ENCODE measurements at places on chromosomes 3 and 15.

- DNase-seq, result peak; percentile 50
Observed at GRCh38 chr3:9826815-9827573, 16.8 kb downstream of the RPUSD3 start.

- no peak for DNase-seq
Observed at GRCh38 chr3:112350018-112350810, 17.3 kb downstream of the CD200 start.

- no peak for DNase-seq
Observed at GRCh38 chr15:97456521-97457202, 503.8 kb upstream of the ARRDC4 start.

- DNase-seq, result no peak
Observed at GRCh38 chr3:63493101-63493500, 159.4 kb upstream of the SNTN start.

DNA sequence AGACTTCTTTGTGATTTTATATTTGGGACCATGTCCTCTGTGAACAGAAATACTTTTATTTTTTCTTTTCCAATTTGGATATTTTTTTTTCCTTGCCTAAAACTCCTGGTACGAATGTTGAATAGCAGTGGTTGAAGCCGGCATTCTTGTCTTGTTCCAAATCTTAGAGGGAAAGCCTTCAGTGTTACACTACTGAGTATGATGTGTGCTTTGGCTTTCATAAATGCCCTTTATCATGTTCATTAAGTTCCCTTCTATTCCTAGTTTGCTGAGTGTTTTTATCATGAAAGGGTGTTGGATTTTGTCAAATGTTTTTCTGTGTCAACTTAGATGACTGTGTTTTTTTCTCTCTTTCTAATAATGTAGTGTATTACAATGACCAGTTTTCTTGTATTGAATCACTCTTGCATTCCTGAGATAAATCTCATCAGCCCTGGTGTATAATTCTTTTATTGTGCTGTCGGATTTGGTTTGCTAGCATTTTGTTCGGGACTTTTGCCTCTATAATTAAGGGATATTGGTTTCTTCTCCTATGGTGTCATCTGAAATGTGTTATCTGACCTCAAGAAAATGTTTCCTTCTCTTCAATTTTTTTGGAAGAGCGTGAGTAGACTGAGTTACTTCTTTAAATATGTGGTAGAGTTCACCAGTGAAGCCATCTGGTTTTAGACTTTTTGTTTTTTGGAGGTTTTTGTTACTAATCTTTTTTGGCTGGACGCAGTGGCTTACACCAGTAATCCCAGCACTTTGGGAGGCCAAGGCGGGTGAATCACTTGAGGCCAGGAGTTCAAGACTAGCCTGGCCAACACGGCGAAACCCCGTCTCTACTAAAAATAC lies 33.3 kb downstream of the MAP1A start:
- DNase-seq, result no peak

Data from DND-41 (cell line).